ENCODE measurements at places on chromosomes 12 and 14.
A peak's percentile ranks its signal among the peaks of the same experiment; 100 is the strongest.

- DNase-seq = no peak
Observed at GRCh38 chr14:90153429-90153828, 91.6 kb downstream of the KCNK13 start.

GRCh38 chr12:52086944-52087835 lies 7.7 kb downstream of the SMIM41 start:
- DNase-seq = no peak

DNA sequence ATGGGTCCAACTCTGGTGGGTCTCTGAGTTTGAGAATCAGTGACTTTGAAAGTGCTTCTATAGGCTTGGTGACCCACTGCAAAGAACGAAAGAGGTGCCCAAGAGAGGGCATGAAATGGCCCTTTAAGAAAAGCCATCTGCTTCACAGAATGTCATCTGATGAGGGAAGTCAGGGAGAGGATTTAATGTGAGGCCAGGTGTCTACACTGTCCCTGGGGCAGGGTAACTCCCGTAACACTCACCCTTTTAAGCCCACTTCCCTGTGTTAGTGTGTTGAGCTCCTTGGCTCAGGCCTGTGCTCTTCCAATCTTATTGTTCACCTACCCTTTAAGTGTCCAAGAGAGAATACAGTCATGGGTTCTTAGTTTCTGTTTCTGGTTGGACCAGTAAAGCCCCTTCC lies 16.4 kb upstream of the SRSF5 start:
- DNase-seq = no peak

DNA sequence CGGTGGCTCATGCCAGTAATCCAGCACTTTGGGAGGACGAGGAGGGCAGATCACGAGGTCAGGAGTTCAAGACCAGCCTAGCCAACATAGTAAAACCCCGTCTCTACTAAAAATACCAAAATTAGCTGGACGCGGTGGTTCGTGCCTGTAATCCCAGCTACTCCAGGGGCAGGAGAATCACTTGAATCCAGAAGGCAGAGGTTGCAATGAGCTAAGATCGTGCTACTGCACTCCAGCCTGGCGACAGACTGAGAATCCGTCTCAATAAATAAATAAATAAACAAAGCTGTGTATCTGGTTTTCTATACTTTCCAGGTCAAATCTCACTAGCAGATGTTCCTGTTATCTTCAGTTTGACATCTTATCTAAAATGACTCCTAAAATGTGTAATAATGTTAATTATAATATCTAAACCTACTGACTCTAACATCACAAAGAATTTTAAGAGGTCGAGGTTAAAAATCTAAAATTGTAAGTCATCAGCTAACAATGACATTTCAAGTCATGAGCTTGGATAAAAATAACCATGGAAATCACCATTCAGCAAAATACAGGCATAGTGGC lies 2.4 kb upstream of the SRP54 start:
- DNase-seq = no peak

GRCh38 chr14:85447883-85448282 lies 82.1 kb upstream of the FLRT2 start:
- no peak for DNase-seq

GRCh38 chr14:25039933-25040332 lies 10.0 kb downstream of the STXBP6 start:
- DNase-seq = no peak

DNA sequence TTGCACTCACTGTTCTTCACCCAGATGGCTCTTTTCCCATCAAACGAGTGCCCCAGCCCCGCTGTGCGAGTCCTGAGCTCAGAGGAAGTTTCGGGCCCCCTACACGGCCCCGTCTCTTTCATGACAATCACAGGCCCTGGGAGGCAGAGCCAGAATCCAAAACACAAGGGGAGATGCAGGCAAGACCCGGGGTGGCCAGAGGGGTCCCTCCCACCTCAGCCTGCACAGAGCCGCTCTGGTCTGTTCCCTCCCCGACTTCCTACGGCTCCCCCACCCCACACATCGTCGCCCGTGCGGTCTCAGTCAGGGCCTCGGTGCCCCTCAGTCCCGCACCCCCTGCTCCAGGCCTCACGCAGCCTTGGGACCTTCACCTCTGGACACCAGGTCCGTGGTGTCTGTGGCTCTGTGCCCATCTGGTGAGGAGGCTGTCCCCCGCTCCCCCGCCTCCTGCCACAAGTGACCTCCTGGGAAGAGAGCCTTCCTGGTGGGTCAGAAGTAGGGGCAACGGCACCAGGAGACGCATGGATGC lies 8.9 kb downstream of the GPR132 start:
- DNase-seq = no peak

DNA sequence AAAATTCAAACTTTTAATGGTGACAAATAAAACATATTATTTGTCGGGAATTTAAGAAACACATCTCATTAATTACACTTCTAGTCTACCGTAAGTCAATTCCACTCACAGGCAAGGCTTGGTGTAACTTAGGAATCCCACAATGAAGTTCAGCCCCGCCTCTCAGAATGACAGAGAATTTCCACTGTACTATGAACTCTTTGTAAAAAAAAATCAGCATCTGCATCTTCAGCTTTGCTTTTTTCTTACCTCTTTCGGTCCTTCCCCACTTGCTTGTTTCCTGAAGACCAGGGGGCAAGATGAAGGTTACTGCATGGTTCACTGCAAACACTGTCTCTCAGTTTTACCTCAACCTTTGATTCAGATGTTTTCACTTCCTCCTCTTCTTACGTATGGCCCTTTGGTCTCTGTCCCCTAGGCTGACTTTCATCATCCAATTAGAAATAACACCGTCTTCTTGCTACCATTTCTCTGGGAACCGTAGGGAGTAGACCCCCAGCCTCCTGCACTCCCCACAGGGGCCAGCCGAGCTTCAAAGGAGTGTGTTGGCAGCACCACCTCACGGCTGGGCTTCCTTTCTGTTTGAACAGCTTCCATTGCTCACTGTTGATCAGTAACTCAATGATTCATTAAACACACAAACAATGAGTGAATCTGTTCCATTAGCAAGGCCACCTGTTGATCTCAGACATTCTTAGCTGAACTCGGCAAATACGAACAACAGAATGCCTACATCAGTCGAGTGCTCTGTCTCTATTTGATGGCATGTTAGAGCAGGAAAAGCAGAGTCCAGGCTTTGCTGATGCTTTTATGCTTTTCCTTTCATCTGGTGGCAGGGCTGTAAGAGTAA lies 343.0 kb downstream of the BMP4 start:
- DNase-seq = no peak

DNA sequence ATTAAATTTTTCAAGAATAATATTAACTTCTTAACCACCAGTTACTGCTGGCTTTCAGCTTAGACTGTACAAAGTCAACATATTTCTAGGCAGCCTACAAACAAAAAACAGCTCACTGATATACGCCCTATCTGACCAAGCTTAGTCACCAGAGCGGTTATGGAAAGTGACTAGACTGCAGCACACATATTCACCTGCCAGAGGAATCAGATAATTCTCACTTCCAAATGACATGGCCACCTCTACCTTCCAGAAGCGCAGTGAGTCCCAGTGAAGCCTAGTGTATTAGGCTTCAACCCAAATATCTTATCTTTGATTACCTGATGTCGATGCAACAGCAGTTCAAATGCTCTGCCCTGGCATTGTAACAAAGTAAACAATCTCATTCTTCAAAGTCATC lies 8.5 kb downstream of the STXBP6 start:
- DNase-seq = no peak

- DNase-seq = no peak
Observed at GRCh38 chr14:85380881-85381280, 149.1 kb upstream of the FLRT2 start.

DNA sequence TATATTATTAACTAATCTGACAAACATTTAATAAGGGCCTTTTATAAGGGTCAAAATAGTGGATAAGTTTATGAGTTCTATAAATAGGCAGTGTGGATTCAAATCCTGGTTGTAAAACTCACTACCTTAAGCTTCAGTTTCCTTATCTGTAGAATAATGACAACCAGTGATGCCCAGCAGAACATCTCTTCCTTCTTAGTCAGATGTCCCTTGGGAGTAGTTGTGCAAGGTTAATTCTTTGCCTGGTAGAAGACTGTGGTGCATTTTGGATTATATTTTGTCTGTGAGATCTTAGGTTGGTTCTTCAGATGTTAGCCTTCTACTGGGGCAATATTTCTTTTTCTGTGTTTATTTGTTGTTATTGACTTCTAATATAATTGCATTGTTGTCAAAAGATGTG lies 59.5 kb downstream of the ARID2 start:
- no peak for DNase-seq

GRCh38 chr12:30823156-30823699 lies 68.5 kb upstream of the CAPRIN2 start:
- no peak for DNase-seq

DNA sequence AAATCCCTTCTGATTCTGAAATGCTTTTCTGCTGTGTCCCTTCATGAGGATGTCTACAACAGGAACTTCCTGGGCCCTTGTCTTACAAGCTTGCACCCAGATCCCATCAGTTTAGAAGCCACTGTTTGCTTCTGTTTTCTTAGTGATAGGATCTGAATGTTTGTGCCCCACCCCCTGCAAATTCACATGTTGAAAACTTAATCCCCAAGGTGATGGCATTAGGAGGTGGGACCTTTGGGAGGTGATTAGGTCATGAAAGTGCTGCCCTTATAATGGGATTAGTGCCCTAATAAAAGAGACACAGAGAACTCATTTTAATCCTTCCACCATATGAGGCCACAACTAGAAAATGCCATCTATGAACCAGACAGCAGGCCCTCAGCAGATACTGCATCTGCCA lies 36.0 kb upstream of the GNPNAT1 start:
- DNase-seq = no peak

GRCh38 chr12:69189378-69189978 lies 49.9 kb upstream of the CPSF6 start:
- no peak for DNase-seq

DNA sequence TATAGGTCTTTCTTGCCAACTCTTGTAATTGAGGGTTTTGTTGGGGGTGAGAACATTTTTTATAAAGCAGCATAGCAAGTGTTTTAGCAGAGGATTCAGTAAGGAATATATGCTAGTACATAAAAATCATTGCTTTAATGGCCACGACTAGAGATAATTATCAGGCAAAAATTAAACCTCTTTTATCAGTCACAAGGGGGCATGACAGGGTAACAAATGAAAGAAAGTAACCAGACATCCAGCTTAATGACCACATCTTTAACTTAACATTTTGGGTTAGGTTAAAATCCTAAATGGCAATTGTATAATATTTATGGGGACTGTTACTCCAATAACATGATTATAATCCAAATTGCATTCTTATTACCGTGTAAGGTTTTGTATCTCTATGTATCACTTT lies 119.6 kb downstream of the LRRIQ1 start:
- no peak for DNase-seq

- DNase-seq = no peak
Observed at GRCh38 chr14:65879248-65880009, 466.9 kb downstream of the FUT8 start.

DNA sequence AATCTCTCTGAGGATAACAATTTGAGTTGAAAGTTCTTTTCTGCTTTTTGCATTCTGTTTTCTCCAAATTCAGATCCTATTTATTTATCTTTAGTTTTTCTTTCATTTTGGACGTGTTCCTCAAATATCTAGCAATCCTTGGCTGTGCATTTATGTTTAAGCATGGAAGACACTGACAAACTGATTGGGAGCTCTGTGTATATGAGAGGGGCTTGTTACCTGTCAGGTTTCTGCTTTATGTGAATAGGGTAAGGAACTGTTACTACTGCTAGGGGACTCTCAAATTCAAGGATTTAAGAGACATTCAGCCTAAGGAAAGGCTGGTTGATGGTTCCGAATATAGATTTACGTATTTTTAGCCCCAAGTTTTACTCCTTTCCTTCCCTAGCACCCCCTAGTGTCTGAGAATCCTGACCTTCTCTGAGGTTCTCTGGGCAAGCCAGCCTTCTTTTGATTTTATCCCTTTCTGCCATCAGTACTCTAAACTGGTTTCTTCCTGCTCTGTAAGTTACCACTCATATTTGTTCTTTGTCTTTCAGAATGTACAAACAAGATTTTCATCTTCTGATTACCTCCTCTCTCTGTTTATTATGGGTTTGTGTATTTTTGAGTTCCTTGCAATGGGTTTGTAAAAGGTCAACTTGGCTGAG lies 30.5 kb downstream of the YLPM1 start:
- DNase-seq = no peak

DNA sequence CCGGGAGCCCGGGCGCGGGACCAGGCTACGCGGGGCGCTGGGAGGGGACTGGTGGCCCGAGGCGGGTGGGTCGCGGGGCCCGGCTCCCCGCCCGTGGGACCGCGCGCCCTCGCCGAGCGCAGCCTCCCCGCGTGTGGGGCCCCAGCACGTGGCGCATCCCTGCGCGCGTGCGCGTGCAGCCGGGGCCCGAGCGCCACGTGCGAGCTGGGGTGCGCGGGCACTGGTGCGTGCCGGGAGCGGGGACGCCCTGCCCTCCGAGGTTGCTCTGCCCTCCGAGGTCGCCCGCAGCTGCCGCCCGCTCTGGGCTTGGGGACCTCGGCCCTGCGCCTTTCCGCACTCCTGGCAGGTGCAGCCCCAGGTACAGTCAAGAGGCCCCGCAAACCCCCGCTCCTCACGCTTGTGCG lies 365 bp upstream of the CCDC88C start:
- DNase-seq = peak; percentile 55

GRCh38 chr14:50395448-50395847 lies 1.2 kb downstream of the CDKL1 start:
- no peak for DNase-seq

GRCh38 chr14:104844306-104845032 lies 20.6 kb upstream of the CEP170B start:
- DNase-seq = no peak

DNA sequence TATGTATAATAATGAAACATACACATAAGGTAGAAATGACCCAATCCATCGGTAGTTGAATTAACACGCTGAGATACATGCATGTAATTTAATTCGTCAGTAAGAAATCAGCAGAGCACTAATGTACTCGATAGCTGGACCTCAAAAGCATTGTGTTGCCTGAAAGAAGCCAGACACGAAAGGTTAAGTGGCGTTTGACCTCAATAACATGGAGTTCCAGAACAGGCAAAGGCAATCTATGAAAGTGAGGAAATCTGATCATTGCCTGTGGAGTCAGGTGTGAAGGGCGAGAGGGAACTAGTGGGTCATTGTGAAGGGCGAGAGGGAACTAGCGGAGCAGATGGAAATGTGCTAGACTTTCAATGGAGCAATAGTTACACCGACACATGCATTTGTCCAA lies 970.4 kb upstream of the TMEM132C start:
- DNase-seq = no peak

- no peak for DNase-seq
Observed at GRCh38 chr14:97306133-97306759, 509.1 kb downstream of the VRK1 start.

DNA sequence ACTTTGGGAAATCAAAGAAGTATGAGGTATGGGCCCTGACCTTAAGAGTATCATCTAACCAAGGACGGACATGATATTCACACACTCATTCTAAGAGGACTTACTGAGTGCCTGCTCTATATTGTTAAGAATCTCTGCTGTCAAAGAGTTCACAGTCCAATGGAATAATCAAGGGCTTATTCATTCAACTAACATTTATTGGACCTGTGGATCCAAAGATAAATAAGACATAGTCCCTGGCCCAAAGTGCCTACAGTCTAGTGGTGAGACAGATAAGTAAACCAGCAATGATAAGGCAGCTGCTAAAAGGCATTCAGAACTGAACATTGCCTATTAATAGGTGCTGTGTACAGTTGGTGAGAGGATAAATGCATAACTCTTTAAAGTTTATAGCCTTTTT lies 11.0 kb downstream of the WDR20 start:
- no peak for DNase-seq

Measured in stimulated activated CD4-positive, alpha-beta T cell treated with anti-CD3 and anti-CD28 coated beads, Interleukin-15, amount 100 ng/mL, for 1 hour (primary cell).